ENCODE measurements at places on chromosomes 2 and 18.

- peaks cover 35% of the 10 kb centered on the region for H3K4me1 ChIP-seq
- H3K4me3 ChIP-seq: no peak overlapping the region
- no peaks in the 10 kb centered on the region for H3K36me3 ChIP-seq
- DNase-seq: no peak
- H3K27me3 ChIP-seq: no peaks in the 10 kb centered on the region
Measured at GRCh38 chr2:169735623-169736022, 2.0 kb downstream of the KLHL23 start.

GRCh38 chr2:181753686-181754085 lies 73.4 kb upstream of the NEUROD1 start:
- no peaks in the 10 kb centered on the region for H3K4me1 ChIP-seq
- DNase-seq: no peak
- H3K27ac ChIP-seq: no peak overlapping the region
- no peak overlapping the region for H3K4me3 ChIP-seq
- H3K27me3 ChIP-seq: no peaks in the 10 kb centered on the region
- no peaks in the 10 kb centered on the region for H3K36me3 ChIP-seq

DNA sequence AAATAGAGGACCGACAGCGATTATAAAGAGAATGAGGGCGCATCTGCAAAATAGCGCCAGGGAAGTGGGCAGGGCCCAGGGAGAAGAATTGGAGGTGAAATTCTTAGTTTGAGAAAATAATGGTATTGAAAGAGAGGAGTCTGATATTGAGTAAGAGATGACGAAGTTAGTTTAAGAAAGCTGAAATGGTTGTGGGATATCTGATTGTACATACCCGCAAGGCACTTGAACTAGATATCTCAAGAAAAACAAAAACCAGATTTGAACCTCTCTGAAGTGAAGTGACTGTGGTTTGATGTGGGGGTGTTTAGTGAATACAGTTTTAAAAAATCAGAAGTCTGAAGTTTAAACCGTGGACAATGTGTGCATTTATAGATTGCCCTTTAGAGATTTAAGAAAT lies 38.9 kb downstream of the ZNF532 start:
- H3K36me3 ChIP-seq: no peaks in the 10 kb centered on the region
- H3K4me1 ChIP-seq: no peaks in the 10 kb centered on the region
- no peak overlapping the region for H3K27ac ChIP-seq
- no peak overlapping the region for H3K4me3 ChIP-seq
- no peaks in the 10 kb centered on the region for H3K27me3 ChIP-seq
- DNase-seq: no peak

GRCh38 chr2:216349366-216349765 lies 22.9 kb downstream of the MARCHF4 start:
- no peak for DNase-seq
- H3K36me3 ChIP-seq: no peaks in the 10 kb centered on the region
- no peak overlapping the region for H3K4me3 ChIP-seq
- no peak overlapping the region for H3K27ac ChIP-seq
- H3K4me1 ChIP-seq: peaks cover 63% of the 10 kb centered on the region
- H3K27me3 ChIP-seq: no peaks in the 10 kb centered on the region

DNA sequence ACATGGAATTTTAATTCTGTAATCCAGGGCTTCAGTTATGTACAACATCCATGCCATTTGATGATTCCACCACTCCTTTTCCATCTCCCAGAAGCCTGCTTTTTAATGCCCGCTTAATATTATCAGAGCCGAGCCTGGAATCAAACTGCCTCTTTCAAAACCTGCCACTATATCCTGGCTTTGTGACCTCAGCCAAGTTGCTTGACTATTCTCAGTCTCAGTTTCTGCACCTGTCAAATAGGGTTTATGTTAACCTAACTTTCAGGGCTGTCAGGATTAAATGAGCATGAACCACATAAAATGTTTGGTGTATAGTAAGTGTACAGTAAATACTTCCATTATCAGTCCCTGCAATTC lies 108.7 kb downstream of the XRCC5 start:
- peaks cover 21% of the 10 kb centered on the region for H3K4me1 ChIP-seq
- H3K4me3 ChIP-seq: no peak overlapping the region
- no peak for DNase-seq
- peak overlapping the region; percentile 60 for H3K27ac ChIP-seq

DNA sequence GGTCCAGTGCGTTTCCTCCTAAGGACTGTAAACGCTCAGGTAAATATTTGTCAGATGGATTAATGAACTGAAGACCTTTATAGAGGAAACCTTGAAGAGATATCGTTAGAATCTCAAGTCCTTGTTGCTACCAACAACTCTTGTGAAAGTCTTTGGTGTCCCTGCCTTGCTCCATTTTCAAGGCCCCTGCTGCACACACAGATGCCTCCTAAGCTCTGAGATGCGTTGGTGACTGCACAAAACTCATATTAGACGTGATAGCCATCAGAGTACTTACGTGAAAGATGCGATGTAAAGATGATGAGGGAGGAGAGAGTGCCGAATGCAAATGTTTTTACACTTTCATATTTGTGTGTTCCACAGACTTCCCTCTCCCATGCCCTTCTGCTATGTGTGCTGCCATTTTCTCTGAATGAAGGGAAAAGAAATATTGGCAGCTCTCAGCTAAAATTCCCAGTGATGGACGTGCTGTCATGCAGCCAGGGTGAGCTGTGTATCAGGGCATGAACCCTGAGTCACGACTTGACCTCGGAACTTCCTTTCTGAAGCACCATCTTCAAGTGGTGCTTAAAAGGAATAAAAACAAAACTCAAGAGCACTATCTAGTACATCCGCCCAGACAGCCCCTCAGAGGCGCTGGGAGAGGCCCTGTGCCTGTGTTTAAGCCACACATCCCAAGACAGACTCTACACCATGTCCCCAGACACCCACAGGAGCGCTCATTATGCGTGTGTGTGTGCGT lies 117.4 kb downstream of the FAM210A start:
- no peaks in the 10 kb centered on the region for H3K27me3 ChIP-seq
- no peaks in the 10 kb centered on the region for H3K36me3 ChIP-seq
- H3K4me1 ChIP-seq: peaks cover 48% of the 10 kb centered on the region
- no peak overlapping the region for H3K4me3 ChIP-seq

GRCh38 chr2:60422826-60423483 lies 130.5 kb downstream of the BCL11A start:
- no peaks in the 10 kb centered on the region for H3K27me3 ChIP-seq
- no peak overlapping the region for H3K27ac ChIP-seq
- no peaks in the 10 kb centered on the region for H3K4me1 ChIP-seq
- DNase-seq: no peak
- H3K36me3 ChIP-seq: no peaks in the 10 kb centered on the region

DNA sequence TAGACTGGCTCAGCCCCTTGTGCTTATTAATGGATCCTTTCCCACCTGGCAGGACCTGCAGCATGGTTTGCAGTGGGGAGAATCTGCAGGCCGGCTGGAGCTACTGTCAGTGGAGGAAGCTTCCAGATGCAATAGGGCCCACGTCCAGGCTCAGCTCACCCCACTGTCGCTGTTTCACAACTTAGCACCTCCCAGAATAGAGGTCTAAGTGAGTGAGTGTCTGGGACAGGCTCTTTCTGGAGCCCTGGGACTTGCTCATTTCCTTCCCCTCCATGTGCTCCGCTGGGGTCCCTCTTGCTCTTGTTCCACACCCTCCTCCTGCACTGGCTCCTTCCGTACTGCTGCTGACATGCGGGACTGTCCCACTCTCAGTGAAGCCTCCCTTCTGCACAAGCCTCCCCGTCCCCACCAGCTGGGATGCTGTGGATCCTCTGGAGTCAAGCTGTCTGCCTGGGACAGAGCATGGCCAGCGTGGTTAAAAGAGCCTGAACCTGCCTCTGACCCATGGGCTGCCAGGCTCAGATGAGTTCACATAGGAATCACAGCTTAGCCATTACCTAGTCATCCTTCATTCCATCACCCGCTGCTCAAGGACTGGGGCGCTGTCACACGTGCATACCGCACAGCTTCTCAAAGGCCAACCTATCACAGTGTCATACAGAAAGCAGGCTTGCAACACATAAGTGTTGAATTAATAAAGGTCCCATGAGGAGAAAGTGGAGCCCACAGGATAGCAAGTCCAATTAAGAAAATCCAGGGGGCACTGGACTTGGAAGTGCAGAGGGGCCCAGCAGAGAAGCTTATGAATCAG lies 135.9 kb downstream of the ACKR3 start:
- no peak overlapping the region for H3K4me3 ChIP-seq
- H3K27me3 ChIP-seq: no peaks in the 10 kb centered on the region
- H3K36me3 ChIP-seq: no peaks in the 10 kb centered on the region
- H3K4me1 ChIP-seq: no peaks in the 10 kb centered on the region
- no peak for DNase-seq
- no peak overlapping the region for H3K27ac ChIP-seq

GRCh38 chr2:105674859-105675541 lies 69.7 kb upstream of the NCK2 start:
- H3K27ac ChIP-seq: no peak overlapping the region
- DNase-seq: no peak
- H3K4me1 ChIP-seq: no peaks in the 10 kb centered on the region

DNA sequence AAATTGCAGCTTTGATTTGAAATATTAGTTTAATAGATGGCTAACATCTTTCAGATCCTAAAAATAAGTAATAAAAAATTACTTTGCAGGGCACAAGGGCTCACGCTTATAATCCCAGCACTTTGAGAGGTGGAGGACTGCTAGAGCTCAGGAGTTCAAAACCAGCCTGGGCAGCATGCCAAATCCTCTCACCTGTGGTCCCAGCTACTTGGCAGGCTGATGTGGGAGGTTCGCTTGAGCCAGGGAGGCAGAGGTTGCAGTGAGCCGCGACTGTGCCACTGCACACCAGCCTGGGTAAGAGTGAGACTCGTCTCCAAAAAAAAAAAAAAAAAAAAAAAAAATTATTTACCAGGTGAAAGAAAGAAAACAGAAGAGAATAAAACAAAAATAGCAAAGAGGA lies 449.8 kb downstream of the NRXN1 start:
- H3K36me3 ChIP-seq: no peaks in the 10 kb centered on the region
- H3K4me1 ChIP-seq: no peaks in the 10 kb centered on the region
- H3K27ac ChIP-seq: no peak overlapping the region
- no peak for DNase-seq
- no peaks in the 10 kb centered on the region for H3K27me3 ChIP-seq

GRCh38 chr2:104405623-104406022 lies 448.3 kb upstream of the POU3F3 start:
- DNase-seq: no peak
- no peaks in the 10 kb centered on the region for H3K36me3 ChIP-seq
- H3K4me1 ChIP-seq: no peaks in the 10 kb centered on the region
- H3K27ac ChIP-seq: no peak overlapping the region
- peaks cover 3% of the 10 kb centered on the region for H3K27me3 ChIP-seq

DNA sequence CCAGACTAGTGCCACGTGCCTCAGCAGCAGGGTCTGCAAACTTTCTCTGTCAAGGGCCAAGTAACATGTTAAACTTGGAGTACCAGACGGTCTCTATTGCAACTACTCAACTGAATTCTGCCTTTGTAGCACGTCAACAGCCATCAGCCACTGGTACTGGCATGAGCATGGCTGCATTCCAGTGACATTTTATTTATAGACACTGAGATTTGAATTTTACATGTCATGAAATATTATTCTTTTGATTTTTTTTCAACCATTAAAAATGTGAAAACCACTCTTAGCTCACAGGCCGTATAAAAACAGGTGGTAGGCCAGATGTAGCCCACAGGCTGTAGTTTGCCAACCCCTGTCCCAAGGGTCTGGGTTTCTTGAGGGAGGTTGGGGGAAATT lies 199.7 kb downstream of the TPGS2 start:
- no peaks in the 10 kb centered on the region for H3K4me1 ChIP-seq
- no peak overlapping the region for H3K27ac ChIP-seq
- no peak overlapping the region for H3K4me3 ChIP-seq
- H3K27me3 ChIP-seq: peaks cover 6% of the 10 kb centered on the region
- DNase-seq: no peak

GRCh38 chr2:142755191-142755590 lies 122.3 kb upstream of the KYNU start:
- H3K4me1 ChIP-seq: no peaks in the 10 kb centered on the region
- H3K27ac ChIP-seq: no peak overlapping the region
- no peak overlapping the region for H3K4me3 ChIP-seq
- no peaks in the 10 kb centered on the region for H3K27me3 ChIP-seq
- DNase-seq: no peak

DNA sequence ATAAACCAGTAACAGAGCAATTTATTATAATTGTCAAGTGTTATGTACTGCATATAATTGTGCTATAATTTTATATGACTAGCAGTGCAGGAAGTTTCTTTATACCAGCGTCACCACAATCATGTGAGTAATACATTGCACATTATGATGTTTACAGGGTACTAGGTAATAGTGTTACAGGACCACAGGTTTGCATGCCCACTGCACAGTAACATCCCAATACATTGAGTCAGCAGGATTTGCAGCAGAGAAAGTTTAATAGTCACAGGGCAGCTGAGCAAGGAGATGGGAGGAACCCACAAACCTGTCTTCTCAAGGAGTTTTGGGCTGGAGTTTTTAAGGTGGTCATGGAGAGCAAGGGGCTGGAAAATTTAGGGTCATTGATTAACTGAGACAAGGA lies 1042.9 kb upstream of the ACVR2A start:
- H3K4me1 ChIP-seq: no peaks in the 10 kb centered on the region
- no peak overlapping the region for H3K4me3 ChIP-seq
- no peaks in the 10 kb centered on the region for H3K36me3 ChIP-seq

DNA sequence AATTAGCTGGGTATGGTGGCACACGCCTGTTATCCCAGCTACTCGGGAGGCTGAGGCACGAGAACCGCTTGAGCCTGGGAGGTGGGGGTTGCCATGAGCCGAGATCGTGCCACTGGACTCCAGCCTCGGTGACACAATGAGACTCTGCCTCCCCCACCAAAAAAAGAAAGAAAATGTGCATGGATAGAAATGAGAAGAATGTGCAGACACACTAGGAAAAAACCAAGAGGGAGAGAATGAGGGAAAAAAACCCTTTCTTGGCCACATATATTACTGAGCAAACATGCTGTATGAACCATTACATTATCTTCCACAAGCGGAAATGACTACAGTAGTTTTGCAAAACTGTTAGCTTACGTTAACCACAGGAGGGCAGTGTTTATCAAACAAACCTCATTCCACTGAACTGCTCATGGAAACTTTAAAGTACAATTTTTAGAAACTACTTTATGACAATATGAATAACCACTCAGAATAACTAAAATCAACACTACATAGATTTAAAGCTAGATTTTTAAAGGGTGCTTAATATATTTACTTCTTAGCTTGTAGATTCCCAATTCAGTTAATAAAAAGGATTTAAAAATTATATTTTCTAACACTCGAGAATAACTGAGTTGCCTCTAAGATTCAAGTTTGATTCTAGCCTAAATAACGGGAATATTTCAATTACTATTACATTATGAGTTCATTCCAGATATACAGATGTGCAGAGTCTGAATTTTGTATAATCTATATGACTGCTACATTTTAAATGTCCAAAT lies 26.4 kb downstream of the ASXL2 start:
- no peaks in the 10 kb centered on the region for H3K27me3 ChIP-seq
- no peaks in the 10 kb centered on the region for H3K36me3 ChIP-seq
- no peak overlapping the region for H3K27ac ChIP-seq
- peak overlapping the region; percentile 59 for H3K4me3 ChIP-seq

- no peak for DNase-seq
- H3K4me3 ChIP-seq: no peak overlapping the region
- H3K36me3 ChIP-seq: no peaks in the 10 kb centered on the region
- H3K4me1 ChIP-seq: no peaks in the 10 kb centered on the region
Measured at GRCh38 chr2:56770490-56770889, 586.7 kb downstream of the CCDC85A start.

Data from common myeloid progenitor, CD34-positive (primary cell).